T-cell (primary cell): ENCODE measurements at places on chromosomes 1 and 21.

- DNase-seq, result no peak
These were observed 60.2 kb downstream of the PBX1 start for GRCh38 chr1:164619006-164619784.

DNA sequence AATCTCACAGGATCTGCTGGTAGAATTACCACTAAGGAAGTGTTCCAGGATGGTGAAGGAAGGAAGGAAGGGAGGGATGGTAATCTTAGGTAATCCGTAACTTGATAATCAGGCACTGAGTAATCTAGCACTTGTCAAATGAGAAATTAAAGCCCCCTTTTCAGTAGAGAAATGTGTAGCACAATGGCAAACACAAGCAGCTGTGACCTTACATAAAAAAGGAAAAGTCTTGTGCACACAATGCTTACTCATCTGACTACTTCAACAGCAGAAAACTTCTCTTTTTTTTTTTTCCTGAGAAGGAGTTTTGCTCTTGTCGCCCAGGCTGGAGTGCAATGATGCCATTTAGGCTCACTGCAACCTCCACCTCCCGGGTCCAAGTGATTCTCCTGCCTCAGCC is 6.1 kb downstream of the NUP210L start:
- DNase-seq, result no peak

DNA sequence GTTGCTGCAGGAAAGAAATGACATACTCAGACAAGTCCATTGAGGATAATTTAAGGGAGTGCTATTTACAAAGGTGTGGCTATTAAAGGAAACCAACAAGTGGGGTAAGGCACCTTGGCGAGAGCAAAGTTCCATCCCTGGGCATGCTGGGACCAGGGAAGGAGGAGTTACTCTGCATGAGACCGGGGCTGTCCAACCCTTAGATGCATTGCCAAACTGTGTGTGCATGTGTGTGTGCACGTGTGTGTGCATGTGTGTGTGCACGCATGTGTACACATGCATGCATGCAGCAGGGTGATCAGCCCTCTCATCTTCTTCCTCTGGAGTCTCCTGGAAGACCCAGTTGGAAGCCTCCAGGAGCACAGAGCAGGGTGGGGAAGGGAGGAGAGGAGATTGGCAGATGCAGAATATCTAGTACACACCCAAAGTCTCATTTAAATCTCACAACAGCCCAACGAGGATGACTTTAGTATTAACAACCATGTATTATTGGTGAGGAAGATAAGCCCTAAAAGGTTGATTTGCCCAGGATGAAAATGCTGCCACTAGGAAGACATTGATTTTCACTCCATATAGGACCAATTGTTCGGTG is 72.2 kb upstream of the CD34 start:
- no peak for DNase-seq

- peak; percentile 39 for DNase-seq
These were observed 3.1 kb downstream of the C1orf162 start for GRCh38 chr1:111476761-111477309.

- no peak for DNase-seq
These were observed 146.6 kb upstream of the WNT4 start for GRCh38 chr1:22289307-22289995.

DNA sequence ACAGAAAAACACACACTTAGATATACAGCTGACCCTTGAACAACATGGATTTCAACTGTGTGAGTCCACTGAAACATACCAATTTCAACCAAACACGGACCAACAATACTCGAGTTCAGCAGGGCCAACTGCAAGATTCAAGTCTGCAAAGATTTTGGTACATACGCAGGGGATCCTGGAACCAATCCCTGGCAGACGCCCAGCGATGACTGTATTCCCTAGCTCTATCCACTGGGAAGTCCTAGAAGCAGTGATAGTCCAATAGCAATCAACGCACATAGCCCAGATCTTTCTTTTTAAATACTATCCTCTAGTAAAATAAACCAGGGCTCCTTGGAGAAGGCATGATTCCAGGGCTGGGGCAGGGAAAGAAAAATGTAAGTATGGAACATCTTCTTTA is 9.0 kb downstream of the DDX59 start:
- DNase-seq, result no peak

DNA sequence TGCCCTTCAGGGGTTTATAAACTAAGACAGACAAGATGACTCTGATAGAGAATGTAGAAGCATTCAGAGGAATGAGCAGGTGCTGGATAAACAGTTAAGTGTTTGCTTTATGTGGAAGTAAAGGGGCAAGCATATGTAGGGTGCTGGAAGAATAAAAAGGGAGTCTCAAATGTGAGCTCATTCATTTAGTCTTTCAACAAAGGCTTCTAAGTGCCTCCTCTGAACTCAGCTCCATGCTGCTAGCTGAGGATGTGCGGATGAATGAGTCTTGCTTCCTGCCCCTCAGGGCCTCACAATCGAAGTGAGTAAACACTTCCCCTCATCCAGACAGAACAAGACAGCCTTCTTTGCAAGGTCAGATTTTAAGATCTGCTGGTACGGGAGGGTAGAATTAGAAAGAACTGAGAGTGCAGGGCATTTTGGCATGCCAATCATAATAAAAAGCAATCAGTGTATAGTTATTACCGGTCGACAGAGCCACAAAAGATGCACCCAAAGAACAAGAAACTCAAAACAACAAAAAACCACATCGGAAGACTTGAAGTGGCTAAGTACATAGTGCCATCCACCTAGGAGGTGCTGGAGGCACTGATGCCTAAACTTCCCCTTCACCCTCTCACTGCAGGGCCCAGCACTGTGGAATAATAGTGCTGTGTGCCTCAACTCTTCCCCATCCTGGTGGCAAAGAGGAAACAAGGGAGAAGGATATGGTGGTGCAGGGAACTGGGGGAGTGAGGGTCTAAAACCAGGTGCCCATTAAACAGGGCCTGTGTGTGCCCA is 69.8 kb downstream of the TNR start:
- no peak for DNase-seq

- DNase-seq, result no peak
These were observed 233.9 kb downstream of the DENND1B start for GRCh38 chr1:197541411-197541810.

DNA sequence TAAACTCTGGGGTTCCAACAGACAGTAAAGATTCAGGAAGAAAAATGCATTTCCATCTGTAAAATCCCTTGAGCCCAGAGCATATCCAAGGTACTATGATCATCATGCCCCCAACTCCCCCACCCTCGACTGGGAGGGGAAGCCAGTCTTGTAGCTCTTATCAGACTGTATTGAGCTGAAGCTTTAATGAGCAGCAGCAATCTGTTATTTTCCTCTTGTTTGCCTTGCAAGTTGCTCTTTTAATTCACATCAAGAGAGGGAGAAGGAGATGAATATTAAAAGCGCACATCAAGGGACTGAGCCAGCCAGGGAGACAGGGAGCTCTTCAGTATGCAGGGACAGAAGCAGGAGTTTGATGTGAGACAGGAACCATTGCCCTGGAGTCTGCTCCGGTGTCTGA is 52.5 kb upstream of the KCNA3 start:
- no peak for DNase-seq

DNA sequence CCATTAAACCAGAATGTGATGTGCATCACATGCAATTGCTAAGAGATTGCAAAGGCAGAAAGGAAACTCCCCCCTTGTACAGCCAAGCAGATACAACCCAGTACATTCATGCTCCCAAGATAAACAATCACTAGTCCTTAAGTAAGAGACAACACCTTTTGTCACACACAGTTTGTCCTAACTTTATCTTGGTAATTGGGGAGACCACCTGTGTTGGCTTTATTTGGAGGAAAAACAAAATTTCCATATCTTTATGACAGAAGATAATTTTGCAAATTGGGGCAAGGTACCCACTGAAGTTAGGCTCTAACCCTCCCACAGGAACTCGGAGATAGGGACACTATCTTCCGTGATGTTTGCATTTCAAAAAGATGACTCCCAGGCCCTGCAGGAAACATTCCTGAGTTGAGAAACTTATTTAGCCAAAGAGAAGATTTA is 175.0 kb upstream of the TNR start:
- no peak for DNase-seq

GRCh38 chr21:31087639-31088473 is 49.6 kb upstream of the KRTAP19-8 start:
- no peak for DNase-seq

GRCh38 chr1:226104671-226105121 is 42.2 kb downstream of the H3-3A start:
- DNase-seq, result no peak

GRCh38 chr1:160206036-160206389 is 829 bp downstream of the PEA15 start:
- DNase-seq, result peak; percentile 20

- peak; percentile 14 for DNase-seq
These were observed 50.3 kb downstream of the MYSM1 start for GRCh38 chr1:58649555-58649954.

- no peak for DNase-seq
These were observed 8.7 kb downstream of the PLXNA2 start for GRCh38 chr1:208235356-208235981.

DNA sequence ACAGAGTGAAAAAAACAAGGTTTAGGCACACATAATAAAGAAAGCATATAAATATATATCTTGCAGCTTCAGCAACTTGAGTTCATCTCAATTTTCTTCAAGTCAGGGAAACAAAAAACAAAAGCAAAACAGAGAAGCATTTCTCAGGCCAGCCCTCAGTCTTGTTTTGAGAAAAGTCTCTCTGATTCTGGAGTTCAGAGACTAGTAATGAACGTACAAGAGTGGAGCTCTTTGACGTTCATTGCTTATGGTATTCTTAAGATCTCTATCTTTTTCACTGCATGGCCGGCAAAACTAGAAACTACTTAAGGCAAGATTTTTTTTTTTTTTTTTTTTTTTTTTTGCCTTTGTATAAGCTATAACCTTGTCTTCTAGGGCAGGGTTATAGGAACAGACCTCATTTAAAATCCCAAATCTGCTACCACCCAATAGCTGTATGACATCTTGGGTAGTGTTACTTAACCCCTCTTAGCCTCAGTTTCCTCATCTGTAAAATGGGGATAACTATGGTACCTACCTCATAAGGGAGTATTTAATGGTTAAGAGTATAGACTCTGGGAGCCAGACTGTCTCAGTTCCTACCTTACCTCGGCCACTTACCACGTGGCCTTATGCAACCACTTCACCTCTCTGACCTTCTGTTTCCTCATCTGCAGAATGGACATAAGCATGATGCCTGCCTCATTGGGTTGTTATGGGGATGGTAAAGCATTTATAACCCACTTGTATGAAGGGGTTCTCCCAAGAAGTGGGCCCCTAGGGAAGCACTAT is 33.6 kb downstream of the LMO4 start:
- no peak for DNase-seq

- no peak for DNase-seq
These were observed 208.9 kb downstream of the PBX1 start for GRCh38 chr1:164767752-164768402.

- no peak for DNase-seq
These were observed 20.5 kb downstream of the RCSD1 start for GRCh38 chr1:167650269-167651160.

GRCh38 chr1:241857131-241857530 is 9.1 kb downstream of the EXO1 start:
- DNase-seq, result no peak

GRCh38 chr1:243264717-243265116 is 8.9 kb downstream of the SDCCAG8 start:
- DNase-seq, result no peak

- no peak for DNase-seq
These were observed 3.8 kb upstream of the MUL1 start for GRCh38 chr1:20511518-20512428.

- DNase-seq, result no peak
These were observed 94.2 kb downstream of the PLXNA2 start for GRCh38 chr1:208149776-208150514.

DNA sequence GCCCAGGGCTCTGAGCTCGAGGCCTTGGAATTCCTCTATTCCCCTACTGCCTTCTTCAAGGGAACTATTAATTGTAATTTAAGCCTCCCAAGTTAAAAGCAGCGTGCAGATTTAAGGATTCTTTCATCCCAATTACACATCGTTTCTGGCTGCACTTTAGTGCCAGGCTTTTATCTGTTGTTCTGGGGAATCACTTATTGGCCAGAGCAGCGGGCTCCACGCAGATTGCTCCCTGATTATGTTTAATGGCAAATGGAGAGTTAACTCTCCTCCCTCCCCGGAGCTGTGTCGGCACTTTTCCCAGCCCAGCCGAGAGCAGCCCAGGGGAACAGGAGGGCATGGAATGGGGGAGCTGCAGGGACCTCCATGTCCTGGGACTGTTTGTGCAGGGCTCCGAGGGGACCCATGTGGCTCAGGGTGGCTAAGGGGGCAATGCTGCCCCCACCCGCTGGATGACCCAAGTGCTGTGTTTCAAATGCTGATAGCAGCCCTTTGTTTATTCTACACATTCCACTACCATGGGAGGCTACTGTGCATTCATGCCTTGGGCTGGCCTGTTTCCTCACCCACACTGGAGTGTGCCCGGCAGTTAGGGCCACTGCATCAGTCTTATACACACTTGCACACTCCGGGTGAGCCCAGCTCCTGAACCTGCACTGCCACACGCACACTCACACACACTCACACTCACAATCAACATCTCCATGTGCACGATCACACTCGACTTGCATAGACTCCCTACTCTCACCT is 93.3 kb upstream of the POU3F1 start:
- DNase-seq, result no peak

DNA sequence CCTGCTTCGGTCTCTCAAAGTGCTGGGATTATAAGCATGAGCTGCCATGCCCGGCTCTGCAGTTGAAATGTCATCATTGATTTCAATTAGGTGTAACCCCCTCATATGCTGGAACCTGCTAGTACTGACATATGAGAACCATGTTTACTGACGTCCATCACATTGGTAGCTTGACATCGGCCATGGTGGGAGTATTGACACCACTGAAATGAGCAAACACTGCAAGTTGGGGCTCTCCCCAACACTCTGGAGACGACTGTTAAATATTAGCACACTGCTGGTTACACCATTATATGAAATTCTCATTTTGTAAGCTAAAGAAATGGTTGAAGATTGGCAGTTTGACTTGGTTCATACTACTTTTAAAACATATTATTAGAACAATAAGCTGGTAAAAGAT is 63.7 kb downstream of the CNST start:
- no peak for DNase-seq

DNA sequence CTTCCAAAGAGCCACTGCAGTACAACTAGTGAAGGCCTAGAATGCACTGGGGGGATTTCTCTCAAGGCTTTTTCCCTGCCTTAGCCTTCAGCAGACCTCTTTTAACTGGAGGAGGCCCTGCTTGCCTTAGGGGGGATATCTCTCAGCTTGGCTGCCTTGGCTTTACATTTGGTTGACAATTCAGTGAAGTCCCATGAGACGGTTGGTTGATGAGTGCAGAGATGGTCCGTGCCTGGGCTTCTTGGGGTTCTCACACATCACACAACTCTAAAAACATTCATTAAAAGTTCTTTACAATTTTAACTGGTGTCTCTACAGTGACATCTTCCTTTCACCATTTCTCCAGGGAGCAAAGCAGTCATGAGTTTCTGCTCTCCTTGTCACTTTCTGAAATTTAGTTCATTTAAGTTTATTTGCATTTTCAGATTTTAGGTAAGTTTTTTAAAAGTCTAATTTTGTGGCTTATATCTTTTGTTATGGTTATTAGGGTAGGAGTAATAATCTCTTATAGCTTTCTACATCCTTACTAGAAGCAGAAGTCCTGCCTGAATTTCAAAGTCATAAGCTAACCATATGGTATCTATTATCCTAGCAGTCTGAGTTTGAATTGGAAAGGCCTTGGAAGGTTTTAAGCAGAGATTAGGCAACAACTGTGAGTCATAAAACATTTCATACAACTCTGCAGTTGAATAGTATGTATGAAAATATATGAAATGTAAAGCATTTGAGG is 487.6 kb downstream of the DPYD start:
- DNase-seq, result no peak
